ENCODE measurements at places on chromosomes 2 and 18. TPM values are rescaled to one million over a fixed set of nuclear protein-coding genes. Genes with fewer than 3 reads are reported as not detected.

The CDCA7 gene
- total RNA-seq: 0.28 TPM

GRCh38 chr2:158501301-158501700, 44.5 kb downstream of the PKP4 start:
- DNase-seq: no peak

GRCh38 chr2:1235806-1236205, 177.5 kb upstream of the TPO start:
- no peak for DNase-seq

GRCh38 chr18:63042351-63042750, 277.2 kb downstream of the BCL2 start:
- DNase-seq: no peak

GRCh38 chr18:61731693-61732376, 161.0 kb downstream of the RNF152 start:
- no peak for DNase-seq

DNA sequence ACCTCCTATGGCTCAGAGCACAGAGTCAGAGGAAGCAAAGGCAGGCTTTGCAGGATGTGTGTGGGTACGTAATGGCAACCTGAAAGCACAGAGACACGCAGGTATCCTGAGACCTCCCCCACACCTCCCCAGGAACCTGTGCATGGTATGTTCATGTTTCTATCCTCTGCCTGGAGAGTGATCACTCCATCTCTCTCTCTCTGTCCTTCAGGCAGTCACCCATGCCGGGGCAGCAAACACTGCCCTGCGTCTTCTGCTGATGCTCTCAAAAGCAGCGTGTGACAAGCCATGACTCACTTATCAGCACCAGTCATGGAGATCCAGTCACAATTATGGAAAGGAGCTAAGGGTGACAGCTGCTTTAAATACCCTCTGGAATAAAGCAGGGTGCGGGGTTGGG, 52.7 kb downstream of the PDCL3 start:
- no peak for DNase-seq

DNA sequence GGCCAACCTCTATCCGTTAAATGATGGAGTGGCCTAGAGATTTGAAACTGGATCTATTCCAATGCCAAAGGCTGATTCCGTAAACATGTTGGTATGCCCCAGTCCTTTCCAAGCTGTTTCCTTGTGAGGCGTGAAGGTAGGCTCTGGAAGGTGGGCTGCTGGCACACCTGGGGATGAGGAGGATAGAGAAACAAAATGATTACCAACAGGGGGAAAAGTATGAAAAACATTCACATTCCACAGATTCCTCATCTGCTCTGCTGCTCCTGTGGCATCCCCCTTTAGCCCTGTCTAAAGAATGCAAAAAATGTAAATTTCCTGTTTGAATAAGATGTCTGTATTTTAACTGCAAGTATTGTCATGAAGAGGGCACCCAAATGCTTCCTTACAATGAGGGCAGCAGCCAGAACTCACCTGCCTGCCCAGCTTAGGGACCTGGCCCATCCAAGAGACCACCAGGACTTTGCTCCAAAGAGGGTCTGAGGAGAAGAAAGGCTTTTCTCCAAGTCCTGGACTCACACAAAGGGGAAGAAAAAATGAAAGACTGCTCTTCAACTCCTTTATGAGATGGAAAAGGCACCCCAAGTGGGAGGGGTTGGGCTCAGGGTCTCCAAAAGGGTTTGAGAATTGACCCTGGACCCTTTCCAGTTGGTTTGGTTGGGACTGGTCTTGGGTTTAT, 132.3 kb upstream of the PELI1 start:
- DNase-seq: no peak

- DNase-seq: peak; percentile 30
Observed at GRCh38 chr2:128628206-128628605, 309.5 kb upstream of the HS6ST1 start.
